ENCODE measurements at places on chromosomes 6 and 20.

GRCh38 chr20:16744178-16744807 lies 3.9 kb upstream of the OTOR start:
- DNase-seq = no peak

- no peak for DNase-seq
Measured at GRCh38 chr6:149185799-149186357, 131.6 kb upstream of the TAB2 start.

DNA sequence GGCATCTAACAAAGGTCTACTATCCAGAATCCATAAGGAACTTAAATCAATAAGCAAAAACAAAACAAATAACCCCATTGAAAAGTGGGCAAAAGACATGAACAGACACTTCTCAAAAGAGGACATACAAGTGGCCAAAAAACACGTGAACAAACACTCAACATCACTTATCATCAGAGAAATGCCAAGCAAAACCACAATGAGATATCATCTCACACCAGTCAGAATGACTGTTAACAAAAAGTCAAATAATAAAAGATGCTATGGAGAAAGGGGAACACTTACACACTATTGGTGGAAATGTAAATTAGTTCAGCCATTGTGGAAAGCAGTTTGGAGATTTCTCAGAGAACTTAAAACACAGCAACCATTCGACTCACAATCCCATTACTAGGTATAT lies 19.4 kb upstream of the VNN1 start:
- no peak for DNase-seq

- no peak for DNase-seq
Measured at GRCh38 chr6:4466261-4466660, 309.9 kb upstream of the CDYL start.

DNA sequence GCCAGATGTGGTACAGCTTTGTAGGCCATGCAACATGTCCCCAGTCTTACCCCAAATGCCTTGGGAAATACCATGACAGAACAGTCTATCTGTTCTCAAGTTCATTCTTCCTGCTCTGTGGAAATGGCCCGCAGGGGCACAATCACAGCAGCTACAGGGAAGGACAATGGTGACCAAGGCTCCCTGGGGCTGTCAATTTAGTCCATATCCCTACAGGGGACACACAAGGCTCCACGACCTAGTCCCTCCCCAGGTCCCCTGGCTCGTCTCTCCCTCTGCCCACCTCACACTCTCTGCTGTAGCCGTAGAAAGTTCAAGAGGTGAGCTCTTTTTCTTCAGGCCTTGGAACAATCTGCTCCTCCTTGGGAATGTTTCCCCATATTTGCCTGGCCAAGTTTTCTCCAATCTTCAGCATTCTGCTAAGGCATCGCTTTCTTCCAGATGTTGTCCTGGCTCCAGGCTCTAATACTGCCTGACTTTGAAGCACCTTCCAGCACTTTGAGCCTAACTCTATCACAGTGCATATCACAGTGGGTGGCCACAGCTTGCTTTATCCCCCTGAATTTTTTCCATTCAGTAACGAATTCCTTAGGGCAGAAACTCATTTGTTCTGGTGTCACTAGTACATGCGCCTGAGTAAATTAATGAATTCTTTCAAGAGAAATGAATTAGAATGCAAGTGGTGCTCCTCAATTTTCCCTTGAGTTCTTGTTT lies 92.6 kb downstream of the MAP3K7 start:
- DNase-seq = no peak

GRCh38 chr20:33251496-33251895 lies 15.7 kb downstream of the BPIFA1 start:
- DNase-seq = no peak

DNA sequence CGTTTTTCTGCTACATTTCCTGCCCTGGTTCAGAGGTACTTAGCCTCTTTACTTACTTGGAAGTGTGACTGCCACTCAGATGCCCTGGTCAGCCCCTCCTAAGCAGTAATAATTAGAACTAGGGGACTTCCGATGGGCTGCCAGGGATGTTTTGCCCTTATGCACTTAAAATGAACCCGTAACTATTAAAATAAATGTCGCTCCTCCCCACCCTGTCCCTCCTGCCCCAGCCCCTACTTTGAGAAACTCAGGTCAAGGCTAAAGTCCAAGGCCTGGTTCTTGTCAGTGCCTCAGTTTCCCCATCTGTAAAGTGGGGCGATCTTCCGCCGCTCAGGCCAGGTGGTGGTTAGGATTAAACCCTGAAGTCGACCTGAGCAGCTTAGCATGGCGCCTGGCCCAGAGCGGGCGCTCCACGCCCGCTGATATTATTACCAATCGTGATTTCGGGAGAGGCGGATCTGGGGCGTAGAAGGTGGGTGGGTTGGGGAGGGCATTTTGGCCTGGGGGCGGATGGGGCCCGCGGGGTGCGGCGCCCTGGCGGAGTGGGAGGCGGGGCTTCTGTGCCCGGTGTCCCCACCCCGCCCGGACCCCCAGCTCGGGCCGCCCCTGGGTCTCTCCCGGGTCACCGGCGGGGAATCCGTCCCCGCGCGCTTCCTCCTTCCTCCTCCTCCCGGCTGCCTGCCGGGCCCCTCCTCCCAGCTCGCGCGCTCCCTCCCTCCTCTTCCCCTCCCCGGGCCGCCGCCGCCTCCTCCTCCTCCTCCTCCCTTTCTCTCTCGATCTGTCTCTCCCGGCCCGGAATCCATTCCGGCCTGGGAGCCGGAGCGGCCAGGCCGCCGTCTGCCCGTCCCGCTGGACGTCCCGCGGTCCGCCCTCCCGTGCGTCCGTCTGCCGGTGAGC lies at the start of gene SRC:
Gene SRC, plus strand, starts transcription at position 802 of the 897 bp plus-strand sequence. CDS start 38,014 bp downstream, outside the sequence.
- peak; percentile 94 for DNase-seq

Measured in upper lobe of left lung (tissue), 6 donors.